ENCODE measurements at places on chromosomes 1 and 21.

DNA sequence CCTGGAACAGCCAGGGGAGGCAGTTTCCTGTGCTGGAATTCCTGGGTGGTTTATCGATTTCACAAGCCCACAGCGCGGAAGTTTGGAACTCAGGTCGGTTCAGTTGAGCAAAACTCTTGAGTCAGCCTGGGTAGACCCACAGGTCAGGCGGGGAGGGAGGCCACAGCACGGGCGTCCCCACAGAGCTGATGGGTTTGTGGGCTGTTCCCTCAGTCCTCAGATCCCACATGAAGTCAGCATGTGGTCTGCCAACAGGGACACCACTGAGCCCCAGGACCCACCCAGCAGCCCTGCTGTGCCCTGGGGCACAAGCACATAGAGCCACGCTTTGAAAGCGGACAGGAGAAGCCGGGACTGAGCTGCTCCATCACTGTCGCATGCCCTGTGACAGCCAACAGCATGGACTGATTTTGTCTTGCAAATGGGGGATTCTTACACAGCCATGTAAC, 17.4 kb downstream of the BMP8A start:
- DNase-seq = no peak

DNA sequence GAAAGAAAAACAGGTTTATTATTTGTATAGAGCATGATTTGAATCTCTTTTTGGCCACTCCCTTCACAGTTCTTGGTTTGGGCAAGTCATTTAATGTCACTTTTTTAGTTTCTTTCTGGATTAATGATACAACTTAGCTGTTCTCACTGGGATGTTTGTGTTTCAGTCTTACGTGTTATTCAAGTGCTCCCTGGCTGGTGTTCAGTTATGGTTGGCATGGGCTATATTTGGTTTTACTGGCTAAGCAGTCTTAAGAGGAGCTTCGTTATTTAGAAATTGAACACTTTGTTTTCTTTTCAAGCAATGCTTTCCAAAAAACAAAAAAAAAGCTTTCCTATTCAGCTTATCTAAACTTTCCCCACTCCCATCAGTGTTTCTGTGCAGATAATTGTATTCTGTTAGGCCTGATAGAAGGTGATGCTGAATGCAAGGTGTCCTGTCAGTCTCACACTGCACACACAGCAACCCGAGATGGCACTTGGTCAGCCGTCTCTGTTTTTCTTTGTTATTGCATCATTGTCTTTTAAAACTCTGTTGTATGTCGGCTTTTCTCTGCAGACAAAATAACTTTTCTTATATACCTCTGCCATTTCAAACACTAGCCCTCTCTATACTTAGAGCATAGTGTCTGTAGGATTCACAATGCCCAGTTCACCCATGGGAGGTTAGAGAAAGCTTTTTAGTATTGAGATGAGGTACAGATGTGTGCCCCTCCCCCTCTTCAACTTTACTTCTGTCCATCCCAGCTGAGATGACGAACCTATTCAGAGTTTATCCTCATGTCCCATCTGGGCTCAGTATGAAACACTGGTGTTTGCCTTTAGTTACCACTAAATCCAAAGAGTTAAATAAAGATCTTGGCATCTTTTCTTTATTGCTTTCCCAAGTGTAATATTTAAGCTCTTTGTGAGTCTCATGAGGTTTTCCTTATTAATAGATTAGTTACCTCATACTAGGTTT, 80.2 kb downstream of the VPS13D start:
- DNase-seq = no peak

- DNase-seq = no peak
Measured at GRCh38 chr1:229102741-229103391, 168.0 kb upstream of the RAB4A start.

- no peak for DNase-seq
Measured at GRCh38 chr1:159171254-159171687, at the start of gene CADM3. TSS of gene CADM3 (plus strand) at chr1:159171615. CDS start at chr1:159171766, 151 bp downstream.

- no peak for DNase-seq
Measured at GRCh38 chr1:4269330-4269729, 369.3 kb upstream of the C1orf174 start.

GRCh38 chr1:30472526-30472925, 250.9 kb downstream of the MATN1 start:
- DNase-seq = no peak

- DNase-seq = no peak
Measured at GRCh38 chr1:27878039-27878438, 5.7 kb downstream of the THEMIS2 start.

- no peak for DNase-seq
Measured at GRCh38 chr1:20476265-20477038, 9.6 kb downstream of the CAMK2N1 start.

- DNase-seq = no peak
Measured at GRCh38 chr1:46774297-46774696, 24.5 kb upstream of the CYP4B1 start.

- DNase-seq = no peak
Measured at GRCh38 chr1:115134231-115134630, 44.9 kb upstream of the TSPAN2 start.

GRCh38 chr1:149843431-149844041, 55.8 kb upstream of the BOLA1 start:
- no peak for DNase-seq

- DNase-seq = no peak
Measured at GRCh38 chr1:190416239-190416638, 61.4 kb downstream of the BRINP3 start.

GRCh38 chr1:970242-970972, 4.1 kb downstream of the PLEKHN1 start:
- DNase-seq = no peak

DNA sequence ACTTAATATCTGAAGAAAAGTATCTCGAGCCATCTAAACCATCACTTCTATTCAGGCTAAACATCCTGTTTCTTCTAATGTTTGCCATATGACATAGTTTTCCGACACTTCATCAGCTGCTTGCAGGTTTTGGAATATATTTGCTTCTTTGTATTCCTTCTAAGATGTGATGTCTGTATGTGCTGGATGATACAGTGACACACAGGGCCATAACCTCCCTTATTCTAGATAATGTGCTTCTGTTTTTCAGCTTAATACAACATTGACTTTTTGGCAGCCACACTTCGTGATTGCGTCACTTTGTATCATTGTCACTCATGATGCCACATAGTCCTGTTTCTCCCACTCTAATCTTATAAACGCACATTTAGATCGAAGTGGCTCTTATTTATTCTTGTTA, 156.3 kb downstream of the CRB1 start:
- DNase-seq = no peak

DNA sequence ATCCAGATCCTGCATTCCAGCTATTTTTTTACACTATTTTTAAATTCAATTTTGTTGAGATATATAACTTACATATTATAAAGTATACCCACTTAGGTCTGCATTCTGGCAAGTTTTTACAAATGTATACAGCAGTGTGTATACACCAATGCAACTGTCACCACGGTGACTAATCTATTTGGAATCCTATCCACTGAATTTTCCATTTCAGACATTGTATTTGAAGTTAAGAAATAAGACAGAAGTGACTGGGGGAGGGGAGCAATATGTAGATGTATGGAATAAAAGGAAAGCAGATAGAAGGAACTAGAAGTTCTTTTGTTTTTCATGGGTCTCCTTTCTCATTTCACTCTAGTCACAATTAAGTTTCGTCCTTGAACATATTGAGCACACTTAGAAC, 431.5 kb upstream of the CHRM3 start:
- no peak for DNase-seq

DNA sequence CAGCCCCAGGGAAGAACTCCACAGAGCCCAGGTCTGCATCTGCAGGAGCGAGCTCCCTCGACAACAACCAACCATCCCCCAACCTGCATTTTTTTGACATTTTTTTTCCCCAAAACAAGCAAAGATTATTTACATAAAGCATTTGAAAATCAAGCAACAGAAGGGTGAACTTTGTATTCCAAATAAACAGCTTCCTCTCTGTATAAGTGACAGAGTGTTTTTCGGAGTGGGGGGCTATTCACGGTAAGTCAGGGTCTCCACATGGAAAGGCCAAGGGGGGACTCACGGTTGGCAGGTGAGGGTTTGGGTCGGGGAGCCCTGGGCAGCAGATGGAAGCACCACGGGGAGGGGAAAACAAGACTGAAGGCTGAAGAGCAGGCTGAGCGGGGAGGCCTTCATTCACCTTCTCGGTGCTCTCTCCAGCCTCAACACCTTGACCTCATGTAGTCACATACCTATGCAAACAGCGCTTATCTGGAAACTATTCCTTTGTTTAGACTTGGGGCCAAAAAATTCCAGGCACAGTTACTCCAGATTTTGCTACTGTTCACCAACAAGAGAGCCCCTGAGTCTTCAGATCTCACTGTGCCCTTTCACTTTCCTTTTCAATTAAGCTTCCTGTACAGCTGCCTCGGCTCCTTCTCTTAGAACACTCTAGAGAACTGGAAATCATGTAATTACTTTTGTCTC, 27.6 kb downstream of the C2CD2 start:
- no peak for DNase-seq

GRCh38 chr1:202844259-202844658, 33.5 kb downstream of the PCAT6 start:
- no peak for DNase-seq

GRCh38 chr1:198761859-198762616, 123.2 kb downstream of the PTPRC start:
- no peak for DNase-seq

DNA sequence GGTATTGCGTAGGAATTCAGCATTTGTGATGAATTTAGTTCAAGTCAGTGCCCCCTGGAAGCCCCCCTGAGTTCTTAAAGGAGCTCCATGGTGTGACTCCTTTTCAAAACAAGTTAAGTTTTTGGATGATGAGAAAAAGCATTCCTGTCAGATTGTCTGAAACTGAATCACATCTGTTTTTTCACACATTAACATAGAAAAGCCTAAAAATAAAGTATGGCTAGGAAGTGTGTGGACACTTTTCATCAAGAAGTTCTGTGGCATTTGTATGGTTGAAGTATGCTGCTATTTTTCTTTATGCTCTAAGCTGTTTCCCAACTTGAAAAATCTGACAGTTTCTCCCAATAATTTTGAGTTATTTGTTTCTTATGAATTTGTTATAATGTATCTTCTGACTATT, 33.7 kb downstream of the PRDM2 start:
- DNase-seq = no peak

- DNase-seq = no peak
Measured at GRCh38 chr1:26450908-26451307, 18.8 kb downstream of the DHDDS start.

- DNase-seq = no peak
Measured at GRCh38 chr21:44425307-44425894, 29.9 kb upstream of the LRRC3 start.

DNA sequence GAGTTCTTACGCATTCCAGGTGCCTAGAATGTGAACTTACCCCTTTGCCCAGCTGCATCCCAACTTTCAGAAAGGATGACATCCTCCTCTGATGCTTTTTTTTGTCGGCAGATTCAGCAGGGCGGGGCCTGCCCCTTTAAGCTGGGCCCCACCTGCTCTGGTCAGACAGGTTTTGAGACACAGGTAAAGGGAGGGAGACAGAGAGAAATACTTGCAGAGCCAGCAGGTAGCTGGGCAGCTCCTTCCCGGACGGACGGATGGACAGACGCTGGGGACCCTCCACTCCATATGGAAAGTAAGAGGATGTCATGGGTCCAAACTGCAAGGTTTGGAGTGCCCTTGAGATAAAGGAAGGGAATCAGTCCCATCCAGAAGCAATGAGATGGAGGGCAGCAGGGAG, at the start of gene TMEM79:
TMEM79 (plus strand) TSS at position 214 of the 400 bp plus-strand sequence. CDS start 902 bp downstream, outside the sequence.
- DNase-seq = no peak

DNA sequence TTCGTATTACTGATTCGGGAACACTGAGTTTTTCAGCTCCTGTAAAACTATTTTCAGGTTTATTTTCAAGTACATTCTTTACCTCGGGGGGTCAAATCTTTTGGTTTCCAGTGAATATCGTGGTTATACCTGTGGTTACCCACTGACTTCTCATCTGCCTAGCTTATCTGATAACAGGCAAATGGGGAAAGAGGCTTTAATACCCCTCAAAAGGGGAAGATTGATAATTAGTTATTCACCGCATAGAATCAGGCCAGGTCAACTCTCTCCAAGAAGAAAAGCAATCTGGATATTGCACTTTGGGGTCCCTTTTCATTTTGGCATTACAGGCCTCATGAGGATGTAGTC, 23.0 kb downstream of the RUNX1 start:
- no peak for DNase-seq

DNA sequence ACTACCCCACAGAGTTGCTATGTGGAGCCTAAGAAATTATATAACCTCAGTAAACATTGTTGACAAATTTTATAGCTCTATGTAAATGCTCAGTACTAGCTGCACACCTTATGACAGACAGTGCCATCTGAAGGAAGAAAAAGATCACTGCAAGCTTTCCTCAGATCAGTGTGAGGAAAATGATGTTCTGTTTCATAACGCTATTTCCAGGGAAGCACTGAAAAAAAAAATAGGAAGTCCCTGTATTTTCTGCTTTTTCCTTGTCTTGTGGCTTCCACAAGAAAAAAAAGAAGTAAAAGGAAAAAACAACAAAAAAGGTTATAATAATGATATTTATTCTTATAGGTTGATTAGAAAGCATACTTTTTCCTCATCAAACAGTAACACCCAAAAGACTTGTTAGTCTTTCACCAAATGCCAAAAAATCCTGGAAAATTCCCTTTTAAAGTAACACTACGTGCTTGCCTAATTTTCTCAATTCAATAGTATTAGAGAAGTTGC, 23.2 kb downstream of the LYST start:
- no peak for DNase-seq

DNA sequence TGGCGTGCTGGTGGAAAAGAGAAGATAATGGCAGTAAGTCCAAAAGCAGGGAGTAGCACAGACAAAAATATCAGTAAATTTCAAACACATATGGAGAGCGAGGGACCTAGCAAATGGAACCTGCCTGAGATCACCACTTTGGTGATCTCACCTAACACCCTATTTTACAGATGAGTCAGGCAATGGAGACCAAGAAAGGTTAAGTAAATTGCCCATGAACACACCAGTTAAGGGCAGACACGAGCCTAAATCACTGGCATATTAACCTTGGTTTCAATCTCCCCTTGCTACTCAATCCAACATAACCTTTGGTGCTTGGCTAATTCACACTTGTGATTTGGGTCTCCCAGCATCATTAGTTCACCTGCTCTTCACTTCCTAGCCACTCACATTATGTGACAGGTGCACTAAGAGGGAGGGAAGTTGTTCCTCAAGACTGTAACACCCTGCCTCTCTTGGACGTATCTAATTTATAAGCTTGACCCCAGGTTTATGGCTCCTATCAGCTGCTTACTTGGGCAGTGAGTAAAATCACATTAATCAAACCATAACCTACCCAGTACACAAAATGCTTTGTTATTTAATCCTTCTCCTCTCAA, 11.5 kb downstream of the ZNF697 start:
- no peak for DNase-seq

GRCh38 chr1:114454539-114454938, 56.5 kb downstream of the TRIM33 start:
- no peak for DNase-seq

- no peak for DNase-seq
Measured at GRCh38 chr1:58454385-58454784, 92.1 kb downstream of the OMA1 start.

DNA sequence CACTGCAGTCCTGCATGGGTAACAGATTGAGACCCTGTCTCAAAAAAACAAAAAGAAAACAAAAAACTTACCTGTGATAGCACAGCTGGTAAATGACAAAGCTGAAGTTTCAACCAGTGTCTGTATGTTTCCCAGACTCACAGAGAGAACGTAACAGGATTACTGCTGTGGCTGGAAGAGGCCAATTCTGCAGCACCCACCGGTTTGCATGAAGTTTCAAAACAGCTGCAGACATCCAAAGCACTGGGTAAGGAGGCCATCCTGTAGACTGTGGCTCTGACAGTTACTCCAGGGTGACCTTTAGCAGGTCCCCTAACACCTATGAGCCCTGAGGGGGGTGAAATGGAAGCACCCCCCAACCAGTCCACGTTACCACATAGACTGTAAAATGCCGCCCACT, 7.5 kb downstream of the ID3 start:
- DNase-seq = no peak

Measured in endothelial cell (in vitro differentiated cells).